Stimulated activated naive CD8-positive, alpha-beta T cell treated with anti-CD3 and anti-CD28 coated beads, Interleukin-15, Interleukin-2, amounts not matched to agents 100 U/mL and 50 U/mL, for 24 hours (primary cell): ENCODE measurements at places on chromosomes 2 and 18.

DNA sequence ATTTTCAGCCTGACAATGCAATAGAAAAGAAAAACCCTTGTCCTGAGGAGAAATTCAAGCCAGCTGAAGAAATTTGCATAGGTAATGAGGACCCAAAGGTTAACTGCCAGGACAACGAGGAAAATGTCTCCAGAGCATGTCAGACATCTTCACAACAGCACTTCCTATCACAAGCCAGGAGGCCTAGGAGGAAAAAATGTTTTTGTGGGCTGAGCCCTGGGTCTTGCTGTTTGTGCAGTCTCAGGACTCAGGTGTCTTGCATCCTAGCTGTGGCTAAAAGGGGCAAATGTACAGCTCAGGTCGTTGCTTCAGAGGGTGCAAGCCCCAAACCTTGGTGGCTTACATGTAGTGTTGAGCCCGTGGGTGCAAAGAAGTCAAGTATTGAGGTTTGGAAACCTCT, 905.1 kb upstream of the FSHR start:
- DNase-seq: no peak

DNA sequence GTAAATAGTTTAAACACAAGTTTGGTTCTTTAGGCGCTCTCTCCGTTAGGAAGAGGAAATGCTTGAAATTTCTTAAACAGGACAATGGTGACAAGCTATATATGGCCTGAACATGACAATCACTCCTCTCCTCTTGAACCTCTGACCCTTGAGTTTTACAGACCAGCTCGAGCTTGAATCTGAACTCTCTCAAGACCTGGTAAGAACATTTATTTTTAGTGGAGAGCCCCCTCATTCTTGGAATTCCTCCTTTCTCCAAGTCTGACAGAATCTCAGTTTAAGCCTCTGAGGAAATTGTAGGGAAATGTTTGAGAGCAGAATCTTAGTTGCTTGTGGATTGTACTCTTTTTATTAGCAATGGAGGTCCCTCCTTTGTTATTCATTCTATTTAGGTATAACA, 1293.6 kb upstream of the ZEB2 start:
- DNase-seq: no peak

GRCh38 chr2:215269397-215270117, 42.3 kb upstream of the ATIC start:
- peak; percentile 57 for DNase-seq

- DNase-seq: no peak
Observed at GRCh38 chr2:168574856-168575630, 119.0 kb downstream of the CERS6 start.

- DNase-seq: no peak
Observed at GRCh38 chr2:84861539-84861938, 19.3 kb downstream of the TRABD2A start.

DNA sequence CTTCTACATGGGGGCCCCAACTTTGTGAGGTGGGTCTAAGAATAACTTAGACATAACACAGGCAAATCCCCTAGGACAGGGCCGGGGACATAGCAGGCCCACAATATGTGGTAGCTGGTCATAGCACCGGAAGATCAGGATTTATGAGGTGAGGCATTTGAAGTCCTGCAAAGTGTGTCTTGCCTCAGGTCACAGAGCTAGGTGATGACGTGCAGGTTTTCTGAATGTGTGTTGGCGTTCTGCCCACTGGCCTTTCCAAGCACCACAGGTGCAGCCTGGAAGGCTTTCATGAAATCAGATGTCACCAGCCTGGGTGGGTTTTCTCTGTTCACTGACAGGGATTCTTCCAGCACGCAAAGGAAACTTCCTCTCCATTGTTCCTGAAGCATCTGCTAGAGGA, 119.1 kb downstream of the LRATD1 start:
- no peak for DNase-seq

DNA sequence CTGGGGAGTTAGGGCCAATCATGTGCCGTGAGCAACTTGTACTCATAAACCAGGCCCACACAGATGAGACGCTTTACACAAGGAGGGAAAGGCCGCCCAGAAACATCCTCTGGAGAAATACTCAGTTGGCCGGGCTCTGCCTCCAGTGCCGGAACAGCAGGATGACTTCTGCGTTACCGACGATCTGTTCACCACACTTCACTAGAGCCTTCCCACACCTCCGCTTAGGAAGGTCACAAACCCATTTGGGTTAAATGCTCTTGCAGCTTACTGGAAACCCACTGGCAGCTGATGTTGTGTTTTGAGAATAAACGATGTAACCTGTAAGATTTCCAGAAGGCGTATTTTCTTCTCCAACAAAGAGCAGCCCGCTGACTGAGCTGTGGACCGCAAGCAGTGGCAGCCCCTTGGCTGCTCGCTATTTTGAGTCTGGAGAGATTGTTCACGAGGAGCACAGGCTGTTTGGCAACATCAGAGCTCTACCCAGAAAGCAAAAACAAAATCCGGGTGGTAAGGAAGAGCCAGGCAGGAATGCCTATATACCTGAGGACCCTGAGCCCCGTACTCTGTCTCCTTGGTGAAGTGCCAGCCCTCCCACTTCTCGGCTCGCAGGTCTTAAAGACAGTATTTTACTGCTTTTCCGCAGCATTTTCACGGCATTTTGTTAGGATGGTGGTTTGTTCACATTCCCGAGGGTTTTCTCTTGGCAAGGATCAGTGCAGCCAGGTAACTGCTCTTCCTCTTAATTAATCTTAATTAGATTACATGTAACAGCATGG, 44.0 kb downstream of the COLEC12 start:
- DNase-seq: no peak

DNA sequence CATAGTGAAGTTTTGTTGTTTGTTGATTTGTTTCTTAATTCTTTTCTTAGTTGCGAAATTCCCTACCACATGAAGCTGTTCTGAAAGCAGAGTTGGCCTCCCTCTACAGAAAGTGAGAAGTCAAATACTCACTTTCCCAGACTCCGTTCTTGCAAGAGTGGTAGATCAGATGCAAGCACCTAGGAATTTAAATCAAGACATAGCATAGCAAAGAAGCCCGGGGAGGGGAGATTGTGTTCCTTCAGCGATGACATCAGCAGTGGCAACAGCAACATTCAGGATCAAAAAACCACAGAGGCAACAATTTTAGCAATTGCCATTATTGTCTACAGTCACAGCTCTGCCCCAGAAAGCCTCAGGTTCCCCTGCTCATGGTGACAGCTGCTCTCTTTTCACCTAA, 580.0 kb downstream of the RNF144A start:
- DNase-seq: no peak

DNA sequence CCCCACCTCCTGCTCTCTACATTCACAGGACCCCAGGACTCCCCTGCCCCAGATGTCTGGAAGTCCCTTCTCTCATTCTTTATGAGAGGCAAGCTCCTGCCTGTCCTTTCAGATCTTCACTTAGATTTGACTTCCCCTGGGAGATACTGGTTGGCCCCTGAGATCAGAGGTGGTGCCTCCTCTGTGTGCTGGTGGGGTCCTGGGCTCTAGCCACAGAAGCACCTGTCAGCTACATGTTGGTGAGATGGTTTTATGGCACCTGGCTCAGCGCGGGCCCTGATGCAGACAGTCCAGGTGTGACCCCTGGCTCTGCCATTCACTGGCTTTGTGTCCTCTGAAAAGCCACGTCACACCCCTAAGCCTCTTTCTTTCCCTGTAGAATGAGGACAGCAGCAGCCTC, 369.6 kb upstream of the ID2 start:
- no peak for DNase-seq

DNA sequence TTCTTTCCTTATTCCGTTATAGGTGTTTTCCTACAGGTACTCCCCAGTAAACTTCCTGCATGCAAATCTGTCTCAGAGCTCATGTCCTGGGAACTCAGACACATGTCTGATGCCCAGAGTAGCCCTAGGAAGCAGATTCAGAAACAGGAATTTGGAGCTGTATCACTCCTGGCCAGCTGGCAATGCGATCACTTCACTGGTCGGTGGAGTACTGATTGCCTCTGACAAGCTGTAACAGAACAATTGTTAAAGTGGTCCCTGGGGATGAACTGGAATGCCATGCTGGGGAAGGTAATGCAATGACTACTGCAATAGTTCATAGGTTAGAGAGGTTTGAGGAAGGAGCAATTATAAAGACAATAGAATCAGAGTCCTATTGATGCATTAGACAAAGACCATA, 131.6 kb upstream of the DOCK10 start:
- DNase-seq: no peak

DNA sequence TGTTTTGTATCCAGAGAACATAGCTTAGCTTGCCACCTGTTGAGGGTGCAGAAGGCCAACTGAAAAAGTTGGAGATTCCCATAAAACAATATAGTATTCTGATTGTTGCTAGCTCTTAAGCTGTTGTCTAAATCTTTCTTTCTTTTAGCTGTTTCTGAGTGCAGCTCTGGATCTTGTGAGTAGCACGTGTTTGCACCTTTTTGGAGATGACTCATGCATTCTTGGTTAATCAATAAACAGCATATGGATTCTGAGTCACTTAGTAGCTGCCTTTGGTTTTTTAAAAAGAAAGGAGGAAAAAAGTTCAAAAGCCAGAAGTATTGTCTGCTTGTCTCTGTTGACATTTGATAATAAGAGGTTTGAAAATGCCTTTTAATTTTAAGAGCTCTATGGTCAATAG, 483.0 kb upstream of the FSIP2 start:
- DNase-seq: no peak

- DNase-seq: no peak
Observed at GRCh38 chr18:13381331-13381730, 162.8 kb downstream of the LDLRAD4 start.

- no peak for DNase-seq
Observed at GRCh38 chr2:216292886-216293301, 79.4 kb downstream of the MARCHF4 start.

DNA sequence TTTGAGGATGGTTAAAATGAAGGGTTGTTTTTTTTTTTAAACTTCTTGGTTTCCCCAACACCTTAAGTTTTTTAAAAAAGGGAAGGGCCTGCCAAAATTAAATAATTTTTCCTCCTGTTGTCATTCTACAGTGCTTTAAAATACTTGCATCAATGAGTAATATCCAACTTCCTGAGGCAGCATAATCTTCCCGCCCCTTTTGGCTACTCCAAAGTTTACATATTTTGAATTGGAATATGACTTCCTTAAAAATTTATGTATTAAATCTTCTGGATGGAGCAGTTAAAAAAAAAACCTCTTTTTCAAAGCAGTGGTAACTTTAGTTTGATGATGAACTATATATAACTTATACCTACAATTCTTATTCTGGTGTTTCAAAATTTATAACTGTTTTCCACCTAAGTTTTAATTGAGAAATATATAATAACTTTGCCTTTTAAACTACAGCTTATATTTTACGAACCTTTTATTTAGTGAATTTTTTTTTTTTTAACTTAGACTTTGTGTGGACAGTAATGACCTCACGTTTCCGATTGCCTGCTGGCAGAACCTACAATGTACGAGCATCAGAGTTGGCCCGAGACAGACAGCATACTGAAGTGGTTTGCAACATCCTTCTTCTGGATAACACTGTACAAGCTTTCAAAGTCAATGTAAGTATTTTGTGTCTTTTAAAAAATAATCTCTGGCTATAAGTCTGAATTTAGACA, 49.8 kb downstream of the PTPN4 start:
- DNase-seq: no peak

DNA sequence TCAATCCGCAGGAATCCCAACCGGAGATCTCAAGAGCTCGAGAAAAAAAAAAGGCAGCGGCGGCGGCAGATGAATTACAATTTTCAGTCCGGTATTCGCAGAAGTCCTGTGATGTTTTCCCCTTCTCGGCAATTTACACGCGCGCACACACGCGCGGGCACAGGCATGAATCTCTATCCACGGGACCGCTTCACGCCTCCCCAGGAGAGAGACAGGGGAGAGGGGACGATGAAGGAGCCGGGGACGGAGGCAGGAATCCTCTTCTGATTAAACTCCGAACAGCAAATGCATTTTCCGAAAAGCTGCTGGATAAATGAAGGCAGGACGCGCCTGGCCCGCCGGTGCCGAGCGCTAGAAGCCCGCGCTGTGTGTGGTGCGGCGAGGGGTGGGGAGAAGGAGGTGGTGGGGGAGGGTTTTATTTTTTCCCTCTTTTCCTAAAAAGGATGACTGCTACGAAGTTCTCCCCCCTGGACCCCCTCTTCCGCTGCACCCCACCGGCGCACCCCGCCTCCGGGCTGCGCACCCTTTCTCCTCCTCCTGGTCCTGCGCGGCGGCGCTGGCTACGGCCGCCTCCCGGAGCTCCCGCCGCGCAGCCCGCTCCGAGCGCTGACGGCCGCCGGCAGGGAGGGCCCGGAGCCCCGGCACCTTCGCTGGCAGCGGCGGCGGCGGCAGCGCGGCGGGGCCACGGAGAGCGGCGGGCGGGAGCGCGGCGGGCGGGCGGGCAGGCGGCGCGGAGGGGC, at the start of gene BCL2:
Gene BCL2 (minus strand): TSS at position 387 of the 740 bp plus-strand sequence.
- no peak for DNase-seq

- DNase-seq: peak; percentile 61
Observed at GRCh38 chr2:239264838-239265651, 135.8 kb downstream of the HDAC4 start.

- DNase-seq: no peak
Observed at GRCh38 chr2:73980566-73980965, 4.1 kb upstream of the TET3 start.

- DNase-seq: no peak
Observed at GRCh38 chr2:150101947-150102346, 385.5 kb downstream of the RND3 start.

DNA sequence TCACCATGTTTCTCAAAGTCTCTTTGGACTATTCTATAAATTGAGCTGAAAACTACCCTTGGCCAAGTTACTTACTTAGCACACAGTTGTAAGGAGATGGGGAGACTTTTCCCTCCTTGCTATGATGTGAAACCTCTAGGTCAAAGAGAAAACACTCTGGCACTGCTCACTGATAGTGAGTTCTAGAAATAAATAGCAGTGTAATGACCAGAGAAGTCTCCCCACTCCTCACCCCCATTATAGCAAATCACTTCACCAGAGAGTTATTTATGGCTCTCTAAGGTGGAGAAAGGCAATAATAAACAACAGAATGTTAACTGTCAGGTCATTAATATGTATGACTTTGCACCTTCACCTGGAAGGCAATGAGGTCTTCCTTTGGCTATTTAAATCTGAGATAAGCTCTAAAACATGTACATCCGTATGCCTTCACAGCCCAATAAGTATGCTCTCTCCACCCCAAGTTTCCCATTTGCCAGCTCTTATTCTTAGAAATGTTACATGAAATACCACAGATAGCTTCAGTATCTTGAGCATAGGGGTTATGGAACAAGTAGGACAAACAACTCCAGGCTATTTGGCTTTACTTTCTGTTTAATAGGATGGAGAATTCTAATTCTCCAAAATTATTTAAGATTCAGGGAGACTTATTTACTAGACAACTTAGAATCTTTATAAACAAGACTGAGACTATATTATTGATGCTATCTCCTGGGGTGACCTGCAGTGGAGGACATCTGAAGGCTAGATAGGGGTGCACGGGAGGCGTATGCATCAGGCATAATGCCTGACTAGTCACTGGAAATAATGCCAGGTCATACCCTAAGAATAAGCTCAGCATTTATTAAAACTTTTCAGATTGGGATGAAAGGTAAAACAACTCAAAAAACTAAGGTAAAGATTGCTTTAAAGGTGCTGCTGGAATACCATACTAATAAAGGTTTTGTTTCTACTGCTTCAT, 65.3 kb upstream of the DTNB start:
- DNase-seq: no peak
